ENCODE measurements at places on chromosomes 3 and 15.

DNA sequence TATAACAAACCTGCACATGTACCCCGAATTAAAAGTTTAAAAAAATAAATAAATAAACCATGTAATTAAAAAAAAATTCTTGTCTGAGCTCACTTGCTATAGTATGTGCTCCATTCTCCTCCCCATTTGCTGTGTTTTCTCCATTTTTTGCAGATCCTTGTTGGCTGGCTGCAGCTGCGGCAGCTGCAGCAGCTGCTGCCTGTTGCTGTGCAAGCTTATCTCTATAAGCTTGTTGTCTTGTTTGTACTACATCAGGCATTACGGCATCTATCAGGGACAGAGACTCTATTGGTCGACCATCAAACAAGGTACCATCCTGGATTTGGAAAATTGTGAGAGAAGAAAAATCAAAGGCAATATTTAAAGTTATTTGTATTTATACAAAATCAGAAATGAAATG lies 145.9 kb downstream of the TBL1XR1 start:
- DNase-seq: no peak

- DNase-seq: no peak
Measured at GRCh38 chr3:23174426-23175039, 28.6 kb upstream of the UBE2E2 start.

DNA sequence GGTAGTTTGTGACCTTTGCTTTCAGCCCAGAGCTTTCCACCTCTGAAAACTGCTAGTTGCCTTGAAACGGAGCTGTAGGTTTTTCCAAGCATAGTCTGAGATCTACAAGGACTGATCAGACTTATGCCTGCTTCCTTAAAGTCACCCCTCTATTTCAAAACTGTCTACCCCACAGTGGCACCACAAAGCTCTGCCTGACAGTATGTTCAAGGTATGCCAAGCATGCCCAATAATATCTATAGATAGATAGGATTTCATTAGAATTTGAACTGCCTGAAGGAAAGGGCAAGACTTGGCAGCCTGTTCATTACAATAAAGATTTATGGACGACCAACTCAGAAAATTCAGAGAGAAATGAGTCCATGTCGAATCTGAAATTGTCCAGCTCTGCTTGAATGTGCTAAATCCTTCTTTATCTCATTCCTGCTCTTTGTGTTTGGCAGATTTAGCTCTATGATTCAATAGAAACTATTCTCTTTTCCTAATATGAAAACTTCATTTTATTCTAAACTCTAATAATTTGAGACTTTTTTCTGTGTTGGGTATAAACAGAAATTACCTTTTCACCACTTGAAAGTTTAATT lies 227.6 kb upstream of the TBC1D5 start:
- DNase-seq: no peak

GRCh38 chr3:106862067-106862466 lies 515.2 kb upstream of the CCDC54 start:
- peak; percentile 13 for DNase-seq

- peak; percentile 85 for DNase-seq
Measured at GRCh38 chr3:129160891-129161859, at the start of gene ISY1. Gene ISY1, minus strand, starts transcription at chr3:129161063. Its CDS starts 88 bp downstream, at chr3:129160975.

- no peak for DNase-seq
Measured at GRCh38 chr3:69385723-69386555, at the start of gene FRMD4B. Gene FRMD4B, minus strand, starts transcription at chr3:69386088. Its CDS starts 99 bp downstream, at chr3:69385989.

- DNase-seq: no peak
Measured at GRCh38 chr3:14239940-14240339, 61.3 kb downstream of the LSM3 start.

DNA sequence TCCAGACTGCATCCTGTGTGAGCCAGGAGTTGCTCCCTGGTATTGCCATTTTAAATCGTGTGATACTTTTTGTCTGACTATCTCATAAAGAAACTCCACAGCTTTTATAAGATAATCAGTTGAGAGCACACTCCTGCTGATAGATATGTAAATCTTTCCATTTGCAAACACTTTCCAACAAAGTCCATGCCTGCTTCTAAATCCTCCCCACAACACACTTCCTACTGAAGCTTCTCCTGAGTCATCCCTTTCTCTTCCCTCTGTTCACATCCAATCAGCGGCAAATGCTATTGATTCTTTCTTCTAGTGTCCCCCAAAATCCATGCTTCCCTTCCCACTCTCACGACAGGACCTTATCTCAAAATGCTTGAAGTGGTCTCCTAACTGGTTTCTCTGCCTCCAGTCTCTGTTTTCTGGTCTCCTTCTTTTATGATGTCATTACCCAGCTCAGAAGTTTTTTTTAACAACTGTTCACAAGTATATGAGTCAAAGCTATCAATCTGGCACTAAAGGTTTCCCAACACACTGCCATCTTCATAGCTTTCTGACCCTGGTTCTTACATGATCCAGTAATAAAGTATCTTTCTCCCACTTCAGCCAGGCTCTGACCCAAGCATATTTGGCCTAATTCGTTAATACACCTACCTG lies 4.5 kb upstream of the WWTR1 start:
- DNase-seq: peak; percentile 56

DNA sequence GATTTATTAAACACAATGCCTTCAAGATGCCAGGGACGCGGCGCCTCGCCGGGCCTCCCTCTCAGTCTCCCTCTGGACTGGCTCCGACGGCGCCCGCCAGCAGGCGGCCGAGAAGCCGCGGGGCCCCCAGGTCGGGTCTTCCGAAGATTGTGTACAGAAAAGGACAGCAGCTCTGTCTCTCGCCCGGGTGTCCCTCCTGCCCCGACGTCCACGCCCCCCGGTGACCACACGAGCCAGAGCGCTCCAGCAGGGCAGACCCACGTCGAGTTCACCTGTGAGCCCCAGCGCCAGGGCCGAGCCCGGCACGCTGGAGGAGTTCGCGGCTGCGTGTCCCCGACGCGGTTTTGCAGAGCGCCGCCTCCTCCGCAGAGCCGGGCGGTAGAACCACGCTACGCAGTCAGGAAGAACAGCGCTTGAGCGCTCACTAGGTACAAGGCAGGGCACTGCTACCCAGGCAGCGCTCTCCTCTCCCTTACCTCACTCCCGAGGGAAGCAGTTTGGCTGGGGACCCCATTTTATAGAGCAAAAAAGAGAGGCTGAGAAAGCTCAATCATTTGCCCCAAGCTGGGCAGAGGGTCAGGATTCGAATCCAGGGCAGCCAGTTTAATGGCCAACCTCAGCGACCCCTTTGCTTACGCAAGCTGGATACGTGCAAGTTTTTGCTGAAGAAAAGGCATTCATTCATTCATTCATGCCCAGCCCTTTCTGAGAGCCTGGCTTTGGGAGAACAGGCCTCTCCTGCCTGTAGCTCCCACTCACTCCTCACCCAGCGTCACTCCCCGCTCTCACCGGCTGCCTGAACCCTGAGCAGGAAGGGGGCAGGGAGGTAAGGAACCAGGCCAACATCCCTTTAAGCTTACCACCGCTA lies 3.0 kb upstream of the TLE3 start:
- no peak for DNase-seq

GRCh38 chr3:123039178-123039577 lies 11.6 kb upstream of the SEMA5B start:
- DNase-seq: no peak

DNA sequence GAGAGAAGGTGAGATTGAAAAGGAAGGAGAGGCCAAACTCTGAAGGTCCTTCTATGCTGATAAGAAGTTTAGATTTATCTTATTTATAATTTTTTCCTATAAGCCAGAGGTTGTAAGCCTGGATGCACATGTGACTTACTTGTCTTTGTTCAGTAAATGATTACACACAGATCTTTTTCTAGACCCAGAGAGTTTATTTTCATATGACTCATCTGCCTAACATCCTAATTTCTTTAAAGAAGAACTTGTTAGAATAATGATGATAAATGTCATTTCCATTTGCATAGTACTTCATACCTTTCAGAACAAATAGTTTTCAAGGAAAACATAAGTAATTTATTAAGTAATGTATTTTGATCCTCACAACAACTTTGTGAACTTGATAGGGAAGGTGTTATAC lies 434.8 kb upstream of the DPH6 start:
- DNase-seq: peak; percentile 56

GRCh38 chr15:70492240-70493177 lies 270.8 kb downstream of the UACA start:
- peak; percentile 87 for DNase-seq

DNA sequence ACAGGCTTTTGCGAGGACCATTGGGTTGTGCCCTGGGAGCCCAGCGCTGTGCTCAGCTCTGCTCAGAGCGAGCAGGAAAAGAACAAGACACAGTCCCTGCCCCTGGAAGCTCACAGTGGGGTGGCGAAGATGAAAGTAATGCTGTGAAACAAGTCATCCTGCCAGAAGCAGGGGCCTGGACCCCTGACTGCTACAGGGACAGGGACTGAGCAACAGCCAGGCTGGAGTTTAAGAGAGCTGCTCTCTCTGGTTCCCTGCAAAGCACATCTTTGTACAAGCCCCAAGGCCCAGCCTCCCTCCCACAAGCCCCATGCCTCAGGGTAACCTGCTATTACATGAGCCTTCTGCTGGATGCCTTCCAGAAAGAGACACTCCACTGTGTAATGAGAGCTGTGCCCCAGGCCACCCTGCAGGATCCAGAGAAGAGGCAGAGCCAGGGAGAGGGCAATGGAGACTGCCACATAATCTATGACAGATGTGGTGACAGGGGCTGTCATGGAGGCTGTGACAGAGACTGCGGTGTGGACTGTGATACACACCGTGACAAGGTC lies 7.1 kb upstream of the HCN4 start:
- DNase-seq: no peak

DNA sequence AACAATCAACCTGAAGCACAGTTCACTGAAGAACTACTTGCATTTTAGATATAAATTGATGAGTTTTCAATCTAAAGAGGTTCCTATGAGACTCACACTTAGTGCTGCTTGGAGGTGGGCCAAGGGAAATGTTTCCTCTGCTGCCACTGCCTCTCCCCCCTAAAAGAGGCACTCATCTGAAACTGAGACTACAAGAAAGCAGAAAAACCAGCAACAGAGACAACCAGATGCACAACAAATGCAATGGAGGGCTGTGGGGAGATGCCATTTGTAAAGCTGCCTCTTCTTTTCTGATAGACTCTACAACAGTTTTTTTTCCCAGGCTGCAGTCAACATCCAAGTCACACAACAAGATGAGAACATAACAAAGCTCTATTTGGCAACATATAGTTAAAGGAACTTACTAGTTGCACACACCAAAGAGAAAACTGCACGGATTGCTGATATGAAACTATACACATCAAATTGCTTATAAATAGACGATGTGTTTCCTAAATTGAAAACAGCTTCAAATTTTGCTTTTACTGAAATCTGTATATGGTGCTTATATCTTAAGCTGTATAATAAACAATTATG lies 11.0 kb downstream of the TSPAN3 start:
- DNase-seq: no peak

- DNase-seq: no peak
Measured at GRCh38 chr15:41895491-41895890, 1.6 kb upstream of the SPTBN5 start.

- no peak for DNase-seq
Measured at GRCh38 chr15:45259796-45260195, 7.8 kb downstream of the SLC28A2 start.

- peak; percentile 58 for DNase-seq
Measured at GRCh38 chr3:195416795-195417194, 26.0 kb downstream of the ACAP2 start.

- no peak for DNase-seq
Measured at GRCh38 chr3:63015614-63016309, 140.5 kb upstream of the CADPS start.

- DNase-seq: no peak
Measured at GRCh38 chr3:71784914-71785531, at the start of gene PROK2. Gene PROK2, minus strand, starts transcription at chr3:71785148. Its CDS starts 96 bp downstream, at chr3:71785052.

- DNase-seq: no peak
Measured at GRCh38 chr15:52441841-52442240, 86.8 kb downstream of the MYO5A start.

DNA sequence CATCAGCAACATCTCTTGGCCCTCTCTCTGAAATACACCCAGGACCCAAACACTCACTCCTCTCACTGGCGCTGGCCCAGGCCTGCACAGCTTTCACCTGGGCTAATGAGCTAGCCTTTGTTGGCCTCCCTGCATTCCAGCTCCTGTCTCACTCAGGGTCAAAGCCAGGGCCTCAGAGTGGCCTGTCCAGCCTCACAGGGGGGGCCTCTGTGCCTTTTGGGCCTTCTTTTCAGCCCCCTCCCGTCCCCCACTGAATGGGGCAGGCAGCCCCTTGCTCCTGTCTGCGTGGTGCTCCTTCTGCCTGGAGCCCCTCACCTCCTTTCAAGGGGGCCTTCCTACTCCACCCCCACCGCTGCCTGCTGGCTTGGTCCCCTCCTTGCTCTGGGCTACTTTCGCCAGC lies 59.0 kb upstream of the PRR23E start:
- no peak for DNase-seq

DNA sequence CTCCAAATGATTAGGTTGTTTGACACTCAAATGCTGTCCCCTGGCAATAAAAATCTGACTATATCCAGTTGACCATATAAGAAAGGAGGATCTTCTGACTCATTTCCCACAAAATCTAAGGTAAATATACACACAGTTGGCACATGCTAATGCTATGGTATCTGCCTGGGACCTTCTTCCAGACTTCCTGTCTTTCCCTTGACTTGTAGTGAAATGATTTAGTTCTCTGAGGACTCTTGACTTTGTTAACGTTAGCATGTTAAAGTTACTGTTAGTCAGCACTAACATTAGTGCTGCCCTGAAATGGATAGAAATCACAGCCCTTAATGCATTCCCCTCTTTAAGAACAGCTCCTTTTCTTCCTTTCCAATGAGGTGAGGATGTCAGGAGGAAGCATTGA lies 124.3 kb upstream of the LSAMP start:
- peak; percentile 20 for DNase-seq

GRCh38 chr3:153843994-153844393 lies 277.2 kb upstream of the ARHGEF26 start:
- DNase-seq: no peak

DNA sequence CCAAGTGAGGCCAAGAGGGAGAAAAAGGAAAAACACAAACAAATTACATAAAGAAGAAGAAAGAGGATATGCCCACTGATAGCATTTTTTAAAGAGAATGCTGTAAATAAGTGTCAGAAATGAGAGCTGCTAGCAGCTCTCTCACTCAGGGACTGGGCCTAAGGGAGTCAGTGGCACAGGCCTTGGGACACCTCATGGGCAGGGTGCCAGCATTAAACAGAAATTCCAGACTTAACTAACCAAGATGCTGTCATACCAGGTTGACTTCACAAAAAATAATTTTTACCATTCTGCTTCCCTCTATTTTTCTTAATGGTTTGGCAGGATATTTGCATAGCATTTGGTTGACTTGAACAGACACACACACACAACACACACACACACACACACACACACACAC lies 92.3 kb upstream of the ADAMTSL3 start:
- DNase-seq: no peak

- DNase-seq: no peak
Measured at GRCh38 chr15:37793851-37794250, 140.6 kb upstream of the TMCO5A start.
